RWPE2 (cell line): ENCODE measurements at places on chromosomes 16 and 17.

GRCh38 chr16:48681520-48681919 is 71.5 kb upstream of the N4BP1 start:
- DNase-seq, result no peak

DNA sequence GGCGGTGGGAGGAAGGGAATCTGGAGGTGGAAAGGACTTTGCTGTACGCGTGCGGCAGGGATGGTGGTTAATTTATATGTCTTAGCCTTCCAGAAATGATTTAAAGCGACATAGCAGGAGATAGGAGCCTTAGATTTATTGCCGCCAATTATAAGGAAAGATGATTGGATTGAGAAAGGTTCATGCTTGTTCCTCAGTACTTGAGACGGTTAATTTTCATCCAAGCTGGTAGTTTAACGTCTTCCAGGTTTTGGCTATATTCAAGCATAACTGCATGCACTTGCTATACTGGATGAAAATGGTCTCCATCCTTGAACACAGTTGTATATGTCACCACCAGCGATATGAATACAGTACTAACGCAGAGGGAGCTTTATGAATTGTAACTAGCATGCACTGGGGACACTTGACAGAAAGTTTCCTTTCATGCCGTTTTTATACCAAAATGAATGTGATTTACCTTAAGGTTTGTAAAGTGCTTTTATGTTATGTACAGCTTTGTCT is 610 bp upstream of the PEX12 start:
- DNase-seq, result no peak

- no peak for DNase-seq
Measured at GRCh38 chr16:12334071-12334470, 357.5 kb downstream of the SNX29 start.

DNA sequence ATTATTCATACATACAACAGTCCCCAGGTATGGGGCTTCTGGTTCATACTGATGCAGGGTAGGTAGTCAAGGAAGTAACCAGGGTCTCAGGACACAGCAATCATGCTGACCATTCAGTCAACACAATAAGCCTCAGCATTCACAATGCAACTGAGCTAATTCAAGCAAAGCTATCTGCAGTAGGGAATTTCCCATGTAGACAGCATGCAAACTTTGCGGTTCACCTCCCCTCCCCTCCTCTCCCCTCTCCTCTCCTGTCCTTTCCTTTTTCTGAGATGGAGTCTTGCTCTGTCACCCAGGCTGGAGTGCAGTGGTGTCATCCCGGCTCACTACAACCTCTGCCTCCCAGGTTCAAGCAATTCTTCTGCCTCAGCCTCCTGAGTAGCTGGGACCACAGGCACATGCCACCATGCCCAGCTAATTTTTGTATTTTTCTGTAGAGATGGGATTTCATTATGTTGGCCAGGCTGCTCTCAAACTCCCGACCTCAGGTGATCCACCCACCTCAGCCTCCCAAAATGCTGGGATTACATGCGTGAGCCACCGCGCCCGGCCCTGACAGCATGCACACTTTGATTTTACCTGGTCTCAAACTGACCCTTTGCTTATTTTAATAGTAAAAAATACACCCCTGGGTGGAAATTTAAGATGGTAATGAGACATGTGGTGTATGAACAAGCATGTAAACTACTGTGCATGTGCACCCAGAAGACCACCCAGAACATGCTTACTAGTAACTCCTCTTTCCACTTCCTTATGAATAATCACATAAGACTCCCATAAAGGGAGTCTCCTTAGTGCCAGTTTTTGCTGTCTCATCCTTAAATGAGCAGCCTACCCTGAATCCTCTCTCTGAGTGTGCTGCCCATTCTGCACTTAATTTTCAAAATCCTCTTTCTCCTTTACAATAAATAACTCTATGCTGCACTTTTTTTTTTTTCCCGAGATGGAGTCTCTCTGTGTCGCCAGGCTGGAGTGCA is 9.3 kb upstream of the RNF135 start:
- DNase-seq, result no peak

DNA sequence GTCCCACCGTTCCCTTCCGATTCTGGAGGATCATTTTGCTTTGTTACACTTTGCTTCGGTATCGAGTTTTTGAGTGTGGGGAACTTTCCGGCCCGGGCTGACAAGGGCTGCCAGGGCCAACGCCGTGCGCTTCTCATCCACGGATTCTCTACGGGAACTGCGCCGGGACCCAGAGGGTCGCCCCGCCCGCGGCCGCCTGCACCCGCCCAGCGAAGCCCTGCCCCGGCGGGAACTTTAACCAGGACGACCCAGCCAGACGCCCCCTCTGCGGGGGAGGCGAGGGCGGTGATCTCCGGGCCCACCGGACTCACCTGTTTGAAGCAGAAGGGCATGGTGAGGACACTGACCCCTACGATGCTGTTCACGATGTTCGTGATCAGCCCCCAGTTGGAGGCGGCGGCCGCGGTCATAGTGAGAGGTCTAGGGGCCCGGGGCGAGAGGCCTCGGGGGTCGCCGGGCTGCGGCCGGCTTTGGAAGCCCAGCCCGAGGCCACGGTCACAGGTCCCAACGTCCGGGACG is 536 bp downstream of the SLC38A10 start:
- DNase-seq, result no peak

DNA sequence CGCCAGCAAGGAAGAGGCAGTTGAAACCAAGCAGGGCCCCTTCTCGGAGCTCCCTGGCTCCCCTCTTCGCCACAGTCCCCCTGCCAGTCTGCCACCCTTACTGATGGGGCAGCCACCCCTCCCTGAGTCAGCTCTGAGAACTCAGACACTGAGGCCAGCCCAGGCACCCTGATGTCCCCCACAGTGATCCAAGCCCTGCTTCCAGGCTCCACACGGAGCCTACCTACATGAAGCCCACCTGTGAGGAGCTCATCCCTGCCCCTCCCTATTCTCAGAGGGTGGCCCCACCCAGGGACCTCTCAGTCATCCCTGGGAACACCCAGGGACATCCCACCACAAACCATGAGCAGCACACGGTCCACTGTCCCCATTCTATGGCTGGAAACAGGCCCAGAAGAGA is 8.9 kb downstream of the CNGB1 start:
- no peak for DNase-seq

- DNase-seq, result no peak
Measured at GRCh38 chr16:55263271-55264250, 60.4 kb upstream of the IRX6 start.

- peak; percentile 93 for DNase-seq
Measured at GRCh38 chr17:78736526-78737079, 45.5 kb downstream of the CYTH1 start.

GRCh38 chr17:19933628-19934027 is 44.0 kb downstream of the AKAP10 start:
- no peak for DNase-seq

GRCh38 chr16:2056681-2057407 is 9.1 kb downstream of the TSC2 start:
- DNase-seq, result no peak

DNA sequence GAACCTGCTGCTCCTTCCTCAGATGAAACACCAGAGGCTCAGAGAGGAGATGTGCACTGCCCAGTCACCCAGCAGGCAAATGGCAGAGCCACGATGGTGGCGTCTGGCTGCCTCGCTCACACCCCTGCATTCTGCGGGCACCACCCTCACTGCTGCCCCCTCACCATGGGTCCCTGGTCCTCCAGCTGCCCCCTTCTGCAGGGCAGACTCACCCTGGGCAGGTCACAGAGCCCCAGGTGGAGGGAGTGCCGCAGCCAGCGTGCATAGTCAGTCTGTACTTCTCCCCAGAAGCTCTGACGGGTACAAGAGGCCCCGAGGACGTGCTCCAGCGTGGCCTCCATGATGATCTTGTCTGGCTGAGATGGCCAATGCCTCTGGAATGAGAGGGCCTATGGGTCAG is 52.9 kb downstream of the RMI2 start:
- DNase-seq, result no peak

GRCh38 chr17:74861662-74862107 is 2.0 kb upstream of the GRIN2C start:
- DNase-seq, result no peak

DNA sequence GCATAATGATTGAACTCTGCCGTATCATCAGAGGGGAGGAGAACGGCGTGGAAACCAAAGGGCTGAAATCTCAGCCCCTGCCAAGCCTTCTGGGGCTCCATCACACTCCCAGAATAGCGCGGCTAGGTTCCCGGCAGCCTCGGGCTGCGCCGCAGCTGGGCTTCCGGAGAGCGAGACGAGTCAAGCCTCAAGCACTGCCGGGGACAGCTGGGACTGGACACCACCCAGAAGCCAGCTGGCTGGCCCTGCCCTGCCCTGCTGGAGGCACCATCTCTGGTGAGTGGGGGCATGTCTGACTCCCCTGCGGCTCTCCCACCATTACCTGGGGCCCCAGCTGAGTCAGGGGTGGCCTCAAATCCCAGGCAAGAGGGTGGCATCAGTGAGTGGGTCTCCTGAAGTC is 7.2 kb upstream of the GPRC5C start:
- no peak for DNase-seq

DNA sequence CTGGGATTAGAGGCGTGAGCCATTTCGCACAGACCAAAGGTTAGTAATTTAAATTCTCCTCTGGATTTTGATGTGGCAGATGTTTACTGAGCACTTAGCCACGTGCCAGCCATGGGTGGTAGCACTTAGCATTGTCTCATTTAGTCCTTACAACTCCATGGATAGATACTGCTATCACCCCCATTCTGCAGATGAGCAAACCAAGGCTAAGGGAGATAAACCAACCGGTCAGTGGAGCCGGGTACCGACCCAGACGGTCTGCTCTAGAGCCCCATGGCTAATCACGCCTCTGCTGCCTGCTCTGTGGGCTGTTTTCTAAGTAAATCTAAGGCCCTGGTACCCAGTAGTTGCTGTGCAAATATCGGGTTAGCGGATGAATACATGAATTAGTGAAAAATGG is 12.6 kb upstream of the ADGRG1 start:
- peak; percentile 12 for DNase-seq

- DNase-seq, result no peak
Measured at GRCh38 chr16:61540216-61540615, 496.0 kb downstream of the CDH8 start.

DNA sequence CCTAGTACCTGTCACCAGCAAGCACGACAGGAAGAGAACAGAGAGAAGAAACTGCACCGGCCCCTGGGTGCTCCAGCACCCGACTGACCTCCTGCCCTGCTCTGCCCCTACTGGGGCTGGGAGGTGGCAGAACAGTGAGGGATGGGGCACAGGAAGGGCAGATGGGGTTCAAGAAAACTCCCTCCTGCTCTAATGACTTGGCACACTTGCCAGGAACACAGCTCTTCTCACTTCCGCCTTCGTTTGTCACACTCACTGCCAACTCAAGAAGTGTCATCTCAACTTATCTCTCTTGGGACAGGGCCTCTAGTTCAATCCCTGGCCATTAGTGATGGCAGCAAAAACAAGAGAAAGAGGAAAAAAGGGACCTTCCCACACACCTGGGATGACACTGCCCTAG is 42.7 kb upstream of the ICAM2 start:
- no peak for DNase-seq

GRCh38 chr16:62021161-62021581 is 15.1 kb downstream of the CDH8 start:
- DNase-seq, result no peak

DNA sequence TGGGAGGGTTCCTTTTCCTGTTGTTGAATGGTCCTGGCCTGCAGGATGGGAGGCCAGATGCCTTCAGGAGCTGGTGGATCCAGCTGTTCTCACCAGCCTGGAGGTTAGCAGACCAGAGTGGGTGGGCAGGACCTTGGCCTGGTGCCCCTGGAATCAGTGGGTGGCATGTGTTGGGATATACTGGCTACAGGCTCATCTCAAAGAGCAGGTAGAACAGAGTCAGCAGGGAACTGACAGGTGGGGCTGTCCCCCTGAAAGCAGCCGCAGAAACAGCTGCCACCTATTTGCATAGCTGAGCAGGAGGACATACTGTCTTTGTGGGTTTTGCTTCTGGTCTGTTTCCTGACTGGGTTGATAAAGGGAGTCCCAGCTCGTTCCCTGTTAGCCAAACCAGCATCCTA is 144.1 kb downstream of the RAB11FIP4 start:
- DNase-seq, result no peak

DNA sequence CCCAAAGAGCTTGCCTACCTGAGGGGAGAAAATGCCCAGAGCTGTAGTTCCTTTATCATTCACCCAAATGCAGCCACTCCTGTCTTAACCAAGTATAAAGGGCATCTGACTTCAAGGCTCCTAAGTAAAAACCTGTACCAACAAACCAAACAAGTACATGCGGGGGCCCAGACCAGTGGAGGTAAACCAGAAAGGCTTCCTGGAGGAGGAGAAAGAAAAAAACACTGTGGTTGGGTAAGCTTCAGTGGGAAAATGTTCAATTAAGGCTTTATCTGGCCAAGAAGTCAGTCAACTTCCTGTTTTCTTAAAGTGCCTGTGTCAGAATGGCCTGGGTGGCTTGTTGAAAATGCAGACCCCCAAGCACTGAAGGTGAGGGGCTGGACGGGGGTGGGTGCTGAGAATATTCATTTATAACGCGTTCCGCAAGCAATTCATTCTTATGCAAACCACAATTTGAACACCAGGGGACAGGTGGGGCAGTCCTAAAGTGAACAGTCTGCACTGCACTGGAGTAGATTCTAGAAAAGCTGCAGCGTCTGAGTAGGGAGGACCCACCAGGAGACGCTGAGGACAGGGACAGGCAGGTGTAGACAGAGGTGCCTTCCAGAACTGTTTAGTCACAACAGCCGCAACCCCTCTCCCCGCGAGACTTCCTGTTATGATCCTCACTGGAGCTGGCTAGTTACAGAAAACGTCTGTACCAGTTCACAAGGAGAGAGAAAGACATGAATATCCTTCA is 467.1 kb downstream of the SOX9 start:
- peak; percentile 76 for DNase-seq

DNA sequence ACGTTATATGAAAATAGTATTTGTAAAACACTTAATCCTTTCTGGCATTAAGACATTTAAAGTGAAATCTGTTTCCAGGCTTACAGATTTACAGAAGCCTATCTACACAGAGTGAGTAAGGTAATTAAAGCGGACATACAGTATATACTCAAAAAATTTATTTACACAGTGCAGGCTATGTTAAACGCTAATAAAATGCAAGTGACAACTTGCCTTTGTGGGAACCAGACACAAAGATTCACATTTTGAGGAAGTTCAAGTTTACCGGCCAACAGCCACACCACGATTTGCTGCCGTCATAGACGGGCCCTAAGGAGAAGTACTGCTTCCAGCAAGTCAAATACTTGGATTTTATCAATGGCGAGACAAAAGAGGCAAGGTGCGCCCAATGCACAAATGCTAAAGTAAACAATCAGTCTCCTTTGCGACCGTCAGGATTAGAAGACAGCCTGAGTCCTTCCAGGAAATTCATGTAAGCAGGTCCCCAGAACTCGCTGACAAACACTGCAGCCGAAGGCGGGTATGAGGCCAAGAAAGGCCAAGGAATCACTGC is 801 bp downstream of the VPS35 start:
- DNase-seq, result no peak

- peak; percentile 61 for DNase-seq
Measured at GRCh38 chr17:49407981-49408501, 6.6 kb downstream of the PHB1 start.

GRCh38 chr17:77410470-77410869 is 269.7 kb downstream of the SEC14L1 start:
- DNase-seq, result no peak
